ENCODE measurements at places on chromosomes 16 and 17. TPM values are rescaled to one million over a fixed set of nuclear protein-coding genes. Genes with fewer than 3 reads are reported as not detected.

DNA sequence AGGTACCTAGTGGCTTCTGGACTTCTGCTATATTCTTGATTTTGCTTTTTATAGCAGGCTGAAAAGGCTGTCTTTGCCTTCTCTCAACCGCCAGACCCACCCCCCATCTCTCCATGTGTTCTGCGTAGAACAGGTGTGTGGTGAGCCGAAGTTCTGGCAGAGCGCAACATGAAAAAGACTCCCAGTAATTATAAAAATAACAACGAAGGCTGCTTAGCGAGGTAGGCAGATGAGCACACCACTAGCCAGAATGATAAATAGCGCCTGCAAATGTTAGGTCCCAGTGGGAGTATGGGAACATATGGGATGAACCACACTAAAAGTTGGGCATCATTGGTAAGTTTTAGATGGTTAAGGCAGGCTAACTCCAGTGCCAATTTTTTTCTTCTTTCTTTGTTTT, 14.0 kb upstream of the RBFOX1 start:
- no peak overlapping the region for H3K4me3 ChIP-seq
- H3K36me3 ChIP-seq, result no peaks in the 10 kb centered on the region
- DNase-seq, result no peak
- H3K27ac ChIP-seq, result no peak overlapping the region

DNA sequence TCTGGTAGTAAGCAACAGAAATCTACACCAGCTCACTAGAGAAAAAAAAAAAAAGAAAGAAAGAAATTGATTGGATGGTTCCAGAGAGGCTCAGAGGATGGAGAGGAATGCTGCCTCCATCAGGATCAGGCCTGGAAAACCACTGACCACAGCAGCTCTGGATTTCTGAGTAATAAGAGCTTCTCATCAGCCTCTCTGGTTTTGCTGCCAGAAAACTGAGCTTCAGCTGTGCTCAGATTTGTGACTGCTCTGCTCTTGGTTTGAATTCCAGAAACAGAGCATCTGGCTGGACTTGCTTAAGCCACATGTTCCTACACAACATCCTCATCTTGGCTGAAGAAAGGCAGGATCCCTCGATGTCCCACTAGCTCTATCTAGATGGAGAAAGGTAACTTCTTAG, 25.9 kb downstream of the IRX6 start:
- H3K36me3 ChIP-seq, result no peaks in the 10 kb centered on the region
- H3K27me3 ChIP-seq, result no peaks in the 10 kb centered on the region
- no peaks in the 10 kb centered on the region for H3K4me1 ChIP-seq
- no peak for DNase-seq
- H3K4me3 ChIP-seq, result no peak overlapping the region

DNA sequence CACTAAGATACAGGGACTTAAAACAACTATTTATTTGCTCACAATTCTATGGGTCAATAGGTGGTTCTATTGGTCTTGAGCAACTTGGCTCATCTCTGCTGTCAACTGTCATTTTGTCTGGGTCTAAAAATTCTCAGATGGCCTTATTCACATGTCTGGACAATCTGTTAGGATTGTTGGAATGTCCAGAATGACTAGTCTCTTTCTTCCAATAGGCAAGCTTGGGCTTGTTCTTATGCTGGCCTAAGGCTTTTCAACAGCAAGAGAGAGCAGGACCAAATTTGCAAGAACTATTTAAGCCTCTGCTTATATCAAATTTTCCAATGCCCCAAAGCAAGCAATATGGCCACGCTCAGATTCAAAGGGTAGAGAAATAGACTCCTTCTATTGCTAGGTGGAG, 240.9 kb downstream of the KIF2B start:
- no peaks in the 10 kb centered on the region for H3K36me3 ChIP-seq
- H3K27ac ChIP-seq, result no peak overlapping the region
- no peaks in the 10 kb centered on the region for H3K27me3 ChIP-seq
- DNase-seq, result no peak
- no peaks in the 10 kb centered on the region for H3K4me1 ChIP-seq

- DNase-seq, result no peak
- H3K27ac ChIP-seq, result no peak overlapping the region
- no peaks in the 10 kb centered on the region for H3K4me1 ChIP-seq
- H3K27me3 ChIP-seq, result no peaks in the 10 kb centered on the region
Observed at GRCh38 chr17:68505951-68506350, 6.3 kb upstream of the PRKAR1A start.

- no peak overlapping the region for H3K4me3 ChIP-seq
- no peaks in the 10 kb centered on the region for H3K36me3 ChIP-seq
- H3K27me3 ChIP-seq, result no peaks in the 10 kb centered on the region
- no peak overlapping the region for H3K27ac ChIP-seq
Observed at GRCh38 chr16:2811703-2812471, 5.2 kb upstream of the PRSS21 start.

GRCh38 chr17:81076141-81076679, 41.3 kb downstream of the BAIAP2 start:
- H3K27ac ChIP-seq, result no peak overlapping the region
- no peak overlapping the region for H3K4me3 ChIP-seq
- H3K4me1 ChIP-seq, result no peaks in the 10 kb centered on the region
- no peaks in the 10 kb centered on the region for H3K36me3 ChIP-seq

DNA sequence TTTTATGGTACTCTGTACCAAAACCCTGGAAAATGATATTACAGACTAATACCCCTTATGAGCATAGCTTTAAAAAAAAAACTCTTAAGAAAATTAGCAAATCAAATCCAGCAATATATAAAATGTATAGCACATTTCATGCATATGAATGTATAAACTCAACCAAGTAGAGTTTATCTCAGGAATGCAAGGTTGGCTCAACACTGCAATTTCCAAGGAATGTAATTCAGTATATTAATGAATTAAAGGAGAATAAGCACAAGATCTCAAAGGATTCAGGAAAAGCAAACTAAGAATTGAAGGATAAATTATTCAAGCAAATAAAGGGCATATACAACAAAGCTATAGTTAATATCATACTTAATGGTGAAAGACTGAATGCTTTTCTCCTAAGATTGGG, 61.9 kb upstream of the RPL38 start:
- H3K4me3 ChIP-seq, result no peak overlapping the region
- DNase-seq, result no peak
- H3K27me3 ChIP-seq, result no peaks in the 10 kb centered on the region
- no peak overlapping the region for H3K27ac ChIP-seq
- no peaks in the 10 kb centered on the region for H3K36me3 ChIP-seq

DNA sequence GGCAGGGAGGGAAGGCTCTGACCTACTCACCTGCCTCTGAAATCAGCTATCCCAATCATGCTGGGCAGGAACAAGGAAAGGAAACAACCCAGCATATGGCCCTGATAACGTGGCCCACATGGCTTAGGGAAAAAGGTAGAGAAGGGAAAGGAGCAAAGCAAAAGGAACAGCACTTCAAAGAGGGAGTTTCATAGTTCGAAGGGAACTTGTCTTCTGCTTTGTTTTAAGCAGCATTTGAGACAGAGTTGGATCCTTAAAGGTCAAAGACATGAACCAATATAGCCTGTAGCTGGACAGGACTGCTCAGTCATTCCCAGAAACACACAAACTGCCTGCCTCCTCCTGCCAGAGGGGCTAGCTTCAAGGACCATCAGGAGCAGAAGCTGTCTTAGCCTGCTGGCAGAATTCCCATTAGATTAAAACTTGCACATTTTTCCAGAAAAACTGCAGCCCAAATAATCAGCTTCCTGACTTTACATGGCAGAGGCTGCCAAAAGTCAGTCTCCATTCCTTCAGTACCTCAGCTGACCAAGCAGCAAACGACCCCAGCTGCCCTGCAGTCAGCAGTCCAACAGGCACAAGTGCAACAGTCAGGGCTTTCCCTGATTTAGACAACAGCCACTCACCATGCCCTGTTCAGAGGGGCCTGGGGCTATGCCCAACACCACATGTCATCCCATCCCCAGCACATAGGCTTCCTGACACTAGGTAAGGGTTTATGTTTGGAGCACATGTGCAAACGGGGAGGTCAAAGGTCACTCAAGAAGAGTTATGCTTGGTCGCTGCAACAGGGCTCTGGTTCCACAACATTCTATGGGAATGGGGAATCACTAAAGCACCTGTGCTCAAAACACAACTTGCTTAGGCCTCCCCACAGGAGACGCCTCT, 32.5 kb downstream of the RANBP10 start:
- no peak for DNase-seq
- no peaks in the 10 kb centered on the region for H3K4me1 ChIP-seq
- H3K4me3 ChIP-seq, result no peak overlapping the region
- H3K36me3 ChIP-seq, result no peaks in the 10 kb centered on the region

GRCh38 chr17:47697906-47698711, 4.1 kb downstream of the TBKBP1 start:
- H3K27me3 ChIP-seq, result no peaks in the 10 kb centered on the region
- no peaks in the 10 kb centered on the region for H3K36me3 ChIP-seq
- H3K4me1 ChIP-seq, result no peaks in the 10 kb centered on the region
- no peak overlapping the region for H3K4me3 ChIP-seq
- no peak overlapping the region for H3K27ac ChIP-seq
- DNase-seq, result peak; percentile 72

DNA sequence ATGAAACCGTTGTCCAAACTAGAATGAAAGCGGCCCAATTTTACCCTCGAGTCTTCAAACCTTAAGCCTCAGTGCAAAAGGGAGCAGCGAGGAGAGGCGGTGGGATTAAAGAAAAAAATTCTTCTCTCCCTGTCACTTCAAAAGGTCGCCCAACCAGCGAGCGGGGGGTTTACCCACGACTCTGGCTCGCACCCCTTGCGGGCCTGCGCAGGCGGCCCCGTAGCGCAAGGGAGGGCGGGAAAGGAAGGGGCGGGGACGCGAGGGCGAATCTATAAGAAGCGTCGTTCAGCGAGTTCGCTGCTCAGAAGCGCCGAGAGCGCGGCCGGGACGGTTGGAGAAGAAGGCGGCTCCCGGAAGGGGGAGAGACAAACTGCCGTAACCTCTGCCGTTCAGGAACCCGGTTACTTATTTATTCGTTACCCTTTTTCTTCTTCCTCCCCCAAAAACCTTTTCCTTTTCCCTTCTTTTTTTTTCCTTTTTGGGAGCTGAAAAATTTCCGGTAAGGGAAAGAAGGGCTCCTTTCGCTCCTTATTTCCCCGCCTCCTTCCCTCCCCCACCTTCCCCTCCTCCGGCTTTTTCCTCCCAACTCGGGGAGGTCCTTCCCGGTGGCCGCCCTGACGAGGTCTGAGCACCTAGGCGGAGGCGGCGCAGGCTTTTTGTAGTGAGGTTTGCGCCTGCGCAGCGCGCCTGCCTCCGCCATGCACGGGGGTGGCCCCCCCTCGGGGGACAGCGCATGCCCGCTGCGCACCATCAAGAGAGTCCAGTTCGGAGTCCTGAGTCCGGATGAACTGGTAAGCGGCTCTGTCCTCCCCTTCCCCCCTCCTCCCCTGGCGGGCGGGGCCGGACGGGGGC, at the start of gene POLR2A:
TSS of gene POLR2A (plus strand) at position 300 of the 852 bp plus-strand sequence.
- H3K4me3 ChIP-seq, result peak within 1 kb of the TSS; percentile 56
- peaks cover 4% of the 10 kb centered on the region for H3K4me1 ChIP-seq
- peak; percentile 99 for DNase-seq
- H3K36me3 ChIP-seq, result no peaks in the 10 kb centered on the region

- H3K4me3 ChIP-seq, result no peak overlapping the region
- H3K27ac ChIP-seq, result no peak overlapping the region
- no peaks in the 10 kb centered on the region for H3K27me3 ChIP-seq
- no peaks in the 10 kb centered on the region for H3K4me1 ChIP-seq
- no peaks in the 10 kb centered on the region for H3K36me3 ChIP-seq
Observed at GRCh38 chr17:19727501-19728078, 11.2 kb upstream of the SLC47A2 start.

GRCh38 chr16:89210904-89211515, 6.5 kb upstream of the ZNF778 start:
- H3K4me1 ChIP-seq, result no peaks in the 10 kb centered on the region
- no peaks in the 10 kb centered on the region for H3K27me3 ChIP-seq
- H3K4me3 ChIP-seq, result no peak overlapping the region

GRCh38 chr16:53224951-53225533, 170.3 kb downstream of the CHD9 start:
- no peaks in the 10 kb centered on the region for H3K36me3 ChIP-seq
- no peak overlapping the region for H3K27ac ChIP-seq
- no peak for DNase-seq
- peaks cover 2% of the 10 kb centered on the region for H3K4me1 ChIP-seq
- H3K27me3 ChIP-seq, result no peaks in the 10 kb centered on the region
- no peak overlapping the region for H3K4me3 ChIP-seq

DNA sequence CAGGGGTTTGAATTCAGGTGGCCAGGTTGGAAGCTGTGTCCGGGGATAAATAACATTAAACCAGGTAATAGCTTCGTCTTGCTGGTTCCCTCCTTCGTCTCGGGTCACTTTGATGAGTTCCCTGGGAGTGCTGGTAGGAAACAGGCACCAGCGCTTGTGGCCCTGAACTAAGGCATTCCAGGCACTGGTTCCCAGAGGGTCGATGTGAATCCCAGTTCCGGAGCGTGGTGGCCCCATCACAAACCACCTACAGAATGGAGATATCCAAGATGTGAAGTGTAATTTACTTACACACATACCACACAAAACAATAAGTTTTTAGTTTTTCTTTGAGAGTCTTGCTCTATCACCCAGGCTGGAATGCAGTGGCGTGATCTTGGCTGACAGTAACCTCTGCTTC, 2.6 kb downstream of the JMJD6 start:
- H3K4me3 ChIP-seq, result no peak overlapping the region
- H3K27ac ChIP-seq, result no peak overlapping the region
- H3K4me1 ChIP-seq, result peaks cover 3% of the 10 kb centered on the region

Gene TBX4
- total RNA-seq, result 0.27 TPM

Gene GRAPL
- 6.6 TPM for total RNA-seq

Gene NPW
- 1.2 TPM for total RNA-seq
